ENCODE measurements at places on chromosomes 7 and 10.

DNA sequence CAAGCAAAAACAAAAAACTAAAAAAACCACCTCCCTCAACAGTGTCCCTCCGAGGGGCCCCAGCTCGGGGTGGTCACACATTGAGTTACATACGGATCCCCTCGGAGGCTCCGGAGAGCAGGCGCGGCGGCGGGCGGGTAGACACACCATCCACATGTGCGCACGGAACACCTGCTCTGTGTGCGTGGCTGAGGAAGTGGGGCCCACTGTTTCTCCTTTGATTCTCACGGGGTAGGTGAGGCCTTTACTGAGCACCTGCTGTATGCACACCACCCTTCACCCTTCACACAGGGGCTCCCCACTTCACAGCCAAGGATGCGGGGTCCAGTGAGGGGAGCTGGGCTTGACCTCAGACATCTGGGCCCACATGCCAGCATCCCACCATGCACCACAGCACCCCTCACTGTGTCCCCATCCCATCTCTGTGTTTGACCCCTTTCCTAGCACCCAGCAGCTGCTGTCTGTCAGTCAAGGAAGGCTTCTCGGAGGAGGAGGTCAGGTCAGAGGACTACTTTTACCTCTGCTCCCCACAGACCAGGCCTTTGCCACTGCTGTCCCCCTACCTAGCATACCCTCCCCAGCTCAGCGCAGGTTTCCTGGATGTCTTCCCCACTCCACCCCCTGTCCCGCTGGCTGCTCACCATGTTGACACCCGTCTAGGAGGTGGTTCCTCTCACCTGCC, 71.1 kb downstream of the MICALL2 start:
- no peak for DNase-seq

DNA sequence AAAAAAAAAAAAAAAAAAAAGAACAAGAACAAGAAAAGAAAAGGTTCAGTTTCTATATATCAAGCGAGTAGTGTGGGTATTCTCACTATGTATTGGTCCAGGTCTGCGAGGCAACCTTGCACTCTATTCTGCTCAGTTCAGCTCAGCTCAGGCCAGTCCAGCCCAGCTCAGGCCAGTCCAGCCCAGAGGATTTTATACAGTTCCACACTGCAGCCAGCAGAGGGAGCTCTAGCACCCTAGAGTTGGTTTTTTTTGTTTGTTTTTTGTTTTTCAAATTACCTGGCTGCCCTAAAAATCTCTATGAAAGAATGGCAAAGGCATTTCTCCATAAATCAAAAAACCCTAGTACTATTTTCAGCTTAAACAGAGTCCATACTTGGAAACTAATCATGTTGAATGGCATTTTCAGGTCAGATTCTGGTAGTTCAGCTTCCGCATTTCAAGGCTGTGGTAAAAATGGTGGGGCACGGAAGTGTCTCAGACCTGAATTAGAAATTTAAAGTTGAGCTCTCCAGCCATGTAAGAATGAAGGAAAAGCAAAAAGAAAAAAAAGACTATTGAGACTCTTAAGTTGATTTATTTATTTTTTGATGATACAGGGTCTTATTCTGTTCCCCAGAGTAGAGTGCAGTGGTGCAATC, 55.2 kb upstream of the GSDME start:
- DNase-seq: peak; percentile 68

DNA sequence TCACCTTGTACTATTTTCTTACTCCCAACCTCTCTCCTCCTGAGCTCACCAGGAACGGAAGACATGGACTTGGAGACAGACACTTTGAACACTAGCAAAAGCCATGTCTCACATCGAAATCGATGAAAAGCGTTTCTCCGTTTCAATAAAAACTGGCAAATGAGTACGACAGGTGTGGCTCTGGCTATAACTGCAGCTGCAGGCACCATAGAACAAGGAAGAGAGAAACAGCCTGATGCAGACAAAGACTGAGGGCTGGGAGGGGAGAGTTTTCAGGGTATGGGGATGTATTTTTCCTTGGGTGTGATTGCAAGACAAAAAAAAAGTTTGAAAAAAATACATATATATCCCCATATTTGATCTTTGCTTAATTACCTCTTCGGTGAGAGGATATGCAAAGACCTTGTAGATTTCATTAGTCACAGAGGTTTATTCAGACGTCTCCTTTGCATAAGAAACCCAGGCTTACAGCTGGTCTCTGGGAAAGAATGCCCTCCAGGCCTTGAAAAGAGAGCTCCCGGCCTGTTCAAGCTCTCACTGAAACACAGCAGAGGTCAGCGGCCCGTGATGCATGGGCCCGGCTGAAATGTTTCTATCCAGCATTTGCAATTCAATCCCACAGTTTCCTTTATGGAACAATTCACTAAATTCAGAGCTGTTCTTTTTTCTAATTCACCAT, 63.1 kb downstream of the TLL2 start:
- no peak for DNase-seq

DNA sequence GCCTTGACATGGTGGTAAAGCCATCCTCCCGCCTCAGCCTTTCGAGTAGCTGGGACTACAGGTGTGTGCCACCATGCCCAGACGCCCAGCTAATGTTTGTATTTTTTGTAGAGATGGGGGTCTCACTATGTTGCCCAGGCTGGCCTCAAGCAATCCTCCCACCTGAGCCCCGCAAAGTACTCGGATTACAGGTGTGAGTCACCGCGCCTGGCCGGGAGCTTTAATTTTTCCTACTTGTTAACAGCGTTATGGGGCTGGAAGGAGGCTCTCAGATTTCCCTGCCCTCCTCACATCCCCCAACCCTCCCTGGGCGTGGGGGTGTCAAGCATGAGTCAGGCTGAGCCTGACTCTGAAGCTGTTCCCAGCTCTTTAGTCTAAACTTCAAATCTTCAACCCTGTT, 8.3 kb downstream of the ALKBH4 start:
- no peak for DNase-seq

GRCh38 chr7:83559887-83560286, 89.1 kb downstream of the SEMA3E start:
- DNase-seq: no peak

- no peak for DNase-seq
Observed at GRCh38 chr7:101094376-101094775, 9.1 kb downstream of the TRIM56 start.

GRCh38 chr7:90212149-90212495, 582 bp downstream of the STEAP2 start:
- DNase-seq: no peak

- DNase-seq: no peak
Observed at GRCh38 chr10:5942474-5942873, 34.9 kb downstream of the IL15RA start.

DNA sequence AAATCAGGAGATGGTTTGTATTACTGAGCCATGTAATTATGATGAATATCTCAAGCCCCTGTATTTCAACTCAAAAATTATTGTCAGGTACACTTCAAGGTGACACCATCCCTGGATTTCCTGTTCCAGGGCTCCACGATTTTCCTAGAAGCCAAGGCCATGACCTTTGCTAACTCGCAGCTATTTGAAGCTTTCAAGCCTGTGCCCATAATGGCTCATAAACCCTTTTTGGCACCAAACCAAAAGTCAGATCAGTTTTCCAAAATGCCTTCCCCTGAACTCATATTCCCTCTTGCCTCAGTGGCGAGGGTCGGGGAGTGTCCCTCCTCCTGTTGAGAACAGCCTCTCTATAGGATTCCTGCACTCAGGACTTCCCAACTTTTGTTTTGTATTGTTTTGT, 70.8 kb downstream of the HIP1 start:
- no peak for DNase-seq

GRCh38 chr7:158495216-158495615, 92.4 kb downstream of the PTPRN2 start:
- DNase-seq: no peak

- DNase-seq: no peak
Observed at GRCh38 chr10:10919976-10920375, 97.7 kb upstream of the CELF2 start.

GRCh38 chr10:45147000-45147399, 146.3 kb downstream of the ZNF22 start:
- no peak for DNase-seq
